ENCODE measurements at places on chromosomes 4 and X.

- no peak for DNase-seq
Measured at GRCh38 chr4:89674876-89675459, 162.0 kb downstream of the SNCA start.

- DNase-seq: no peak
Measured at GRCh38 chr4:146023334-146023967, 84.8 kb upstream of the ZNF827 start.

GRCh38 chr4:87657525-87657924 lies 7.4 kb downstream of the DMP1 start:
- no peak for DNase-seq

DNA sequence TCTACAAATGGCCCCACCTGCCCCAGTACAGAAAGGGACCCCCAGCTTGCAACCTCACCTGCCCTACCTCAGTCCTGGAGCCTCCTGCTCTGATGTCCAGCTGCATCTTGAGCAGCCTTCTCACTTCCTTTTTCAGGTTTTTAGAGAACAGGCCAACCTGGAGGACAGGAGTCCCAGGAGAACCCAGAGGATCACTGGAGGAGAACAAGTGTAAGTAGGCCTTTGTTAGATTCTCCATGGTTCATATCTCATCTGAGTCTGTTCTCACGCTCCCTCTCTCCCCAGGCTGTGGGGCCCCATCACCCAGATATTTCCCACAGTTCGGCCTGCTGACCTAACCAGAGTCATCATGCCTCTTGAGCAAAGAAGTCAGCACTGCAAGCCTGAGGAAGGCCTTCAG lies 3.6 kb downstream of the MAGEA11 start:
- DNase-seq: no peak

DNA sequence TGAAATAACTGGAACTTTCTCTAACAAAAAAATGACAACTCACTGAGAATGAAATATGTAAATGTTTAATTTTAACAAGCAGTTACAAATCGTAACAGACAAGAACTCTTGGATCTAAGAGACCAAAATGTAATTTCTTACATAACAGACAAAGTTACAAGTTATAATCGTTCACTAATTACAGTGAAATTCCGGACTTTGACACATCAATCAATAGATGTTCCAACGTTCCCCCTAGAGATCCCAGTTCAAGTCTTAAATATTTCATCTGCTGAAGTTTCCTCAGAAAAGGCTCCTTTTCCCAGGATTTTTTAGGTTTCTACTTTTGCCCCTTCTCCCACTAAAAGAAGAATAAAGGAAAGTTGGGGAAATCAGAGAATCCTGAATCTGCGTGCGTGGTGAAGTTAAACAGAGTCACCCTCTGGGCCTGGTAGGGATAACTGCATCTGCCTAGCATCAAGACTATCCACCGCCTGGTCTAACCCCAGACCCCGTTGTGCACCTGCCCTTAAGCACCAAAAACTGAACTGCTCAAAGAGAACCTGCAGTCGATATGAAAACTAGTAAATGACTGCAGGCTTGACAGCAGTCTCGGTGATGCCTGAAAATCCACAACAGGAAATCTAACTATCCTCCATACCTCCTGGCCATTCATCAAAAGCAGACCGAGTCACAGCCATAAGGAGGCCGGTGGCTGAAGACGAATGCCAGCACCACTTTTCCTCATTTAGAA lies 2.3 kb downstream of the IRF2 start:
- DNase-seq: no peak

DNA sequence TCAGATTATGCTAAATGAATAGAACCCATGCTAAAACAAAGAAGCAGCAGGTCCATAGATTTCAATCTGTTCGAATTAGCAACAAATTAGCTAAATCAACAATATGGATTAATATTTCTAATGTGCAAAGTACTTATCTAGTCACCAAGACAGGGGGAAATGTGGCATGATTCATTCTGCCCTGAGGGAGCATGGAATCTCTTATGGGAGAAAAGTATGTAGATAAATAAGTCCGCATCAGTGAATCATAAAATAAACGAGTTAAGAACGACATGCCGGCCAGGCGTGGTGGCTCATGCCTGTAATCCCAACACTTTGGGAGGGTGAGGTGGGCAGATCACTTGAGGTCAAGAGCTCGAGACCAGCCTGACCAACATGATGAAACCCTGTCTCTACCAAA lies 102.1 kb downstream of the ANOS1 start:
- no peak for DNase-seq

Data from lung (tissue), 17 donors.